ENCODE measurements at places on chromosomes 3 and 15.

DNA sequence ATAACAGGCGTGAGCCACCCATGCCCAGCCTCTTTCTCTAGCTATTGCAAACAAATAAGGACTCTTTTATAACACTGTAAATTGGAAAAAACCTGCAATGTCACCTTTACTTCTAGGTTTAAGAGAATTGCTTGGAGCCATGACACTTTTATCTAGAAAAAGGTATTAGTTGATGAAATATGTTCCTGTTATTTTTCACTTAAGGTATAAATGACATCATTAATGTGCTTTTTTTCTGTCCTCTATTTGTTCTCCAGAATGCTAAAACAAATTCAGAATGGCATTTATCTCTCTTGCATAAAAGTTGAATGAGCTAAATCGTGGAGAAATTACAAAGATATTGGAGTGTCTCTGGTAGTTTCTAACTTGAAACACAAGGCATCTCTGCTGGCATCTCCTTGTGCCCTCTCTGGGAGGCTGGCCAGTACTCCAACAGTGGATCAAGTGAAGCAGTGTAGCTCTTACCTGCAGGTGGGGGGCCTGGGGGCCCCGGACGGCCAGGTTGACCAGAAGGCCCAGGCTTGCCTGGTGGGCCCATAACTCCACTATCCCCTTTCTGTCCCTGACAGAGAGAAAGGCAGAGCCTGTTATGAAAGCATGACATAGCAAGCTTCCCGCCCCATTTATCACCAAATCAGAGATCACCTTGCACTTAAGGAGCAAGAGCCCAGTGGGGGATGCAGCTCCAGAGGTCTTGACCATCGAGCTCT is 38.6 kb downstream of the EAF1 start:
- DNase-seq, result no peak

DNA sequence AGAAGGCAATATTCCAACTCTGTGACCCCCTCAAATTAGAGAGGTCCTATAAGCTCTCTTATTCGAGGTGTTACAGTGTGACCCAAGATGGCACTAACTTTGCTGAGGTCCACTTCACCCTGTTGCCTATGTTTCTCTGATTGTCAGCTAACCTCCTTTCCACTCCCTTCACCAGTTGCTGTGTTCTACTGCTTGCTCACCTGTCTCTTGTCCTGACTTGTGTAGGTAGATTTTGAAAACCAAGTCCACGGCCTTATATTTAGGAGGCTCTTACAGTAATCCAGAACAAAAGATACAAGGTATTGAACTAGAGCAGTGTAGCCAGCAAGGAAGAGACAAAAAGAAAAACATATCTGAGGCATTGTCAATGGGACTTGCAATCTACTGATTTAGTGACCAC is 20.1 kb upstream of the GSK3B start:
- DNase-seq, result no peak

DNA sequence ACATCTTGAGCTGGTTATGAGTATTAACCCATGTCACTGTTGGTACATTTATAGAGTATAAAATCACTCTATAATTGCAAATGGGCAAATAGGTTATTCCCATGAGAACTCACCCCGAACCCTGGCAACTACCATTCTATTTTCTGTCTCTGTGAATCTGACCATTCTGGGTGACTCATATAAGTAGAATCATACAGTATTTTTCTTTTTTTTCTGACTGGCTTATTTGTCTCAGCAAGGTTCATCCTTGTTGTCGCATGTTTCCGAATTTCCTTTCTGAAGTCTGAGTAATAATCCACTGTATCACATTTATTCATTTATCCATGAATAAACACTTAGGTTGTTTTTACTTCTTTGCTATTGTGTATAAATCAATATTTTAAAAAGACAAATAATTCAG is 59.9 kb upstream of the CHRM5 start:
- no peak for DNase-seq

DNA sequence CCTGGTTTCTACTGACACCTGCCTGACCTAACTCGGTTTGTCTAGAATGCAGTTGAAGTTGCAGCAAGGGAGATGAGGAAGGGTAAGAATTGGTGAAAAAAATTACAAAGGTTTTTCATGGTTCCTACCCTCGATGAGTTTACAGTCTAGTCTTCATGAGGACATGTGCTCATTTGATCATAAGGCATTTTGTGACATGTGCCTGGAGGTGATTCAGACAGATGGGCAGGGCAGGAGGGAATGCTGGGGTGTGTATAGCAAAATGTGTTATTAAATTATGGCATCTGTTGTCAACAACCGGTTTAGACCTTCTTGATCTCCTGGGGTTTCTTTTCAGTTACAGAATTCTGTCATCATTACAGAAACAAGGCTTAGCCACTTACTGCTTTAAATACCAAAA is 101.2 kb downstream of the CACNA1D start:
- DNase-seq, result no peak

DNA sequence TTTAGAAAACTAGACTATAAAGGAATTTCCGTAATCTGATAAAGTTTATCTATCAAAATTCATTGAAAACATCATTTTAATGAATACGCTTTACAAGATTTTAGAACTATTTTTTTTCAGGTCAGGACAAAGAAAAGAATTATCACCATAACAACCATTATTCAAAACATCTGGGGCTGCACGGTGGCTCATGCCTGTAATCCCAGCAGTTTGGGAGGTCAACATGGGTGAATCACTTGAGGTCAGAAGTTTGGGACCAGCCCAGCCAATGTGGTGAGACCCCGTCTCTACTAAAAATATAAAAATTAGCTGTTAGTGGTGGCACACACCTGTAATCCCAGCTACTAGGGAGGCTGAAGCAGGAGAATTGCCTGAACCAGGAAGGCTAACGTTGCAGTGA is 260.4 kb downstream of the WNT5A start:
- no peak for DNase-seq

GRCh38 chr3:56691165-56692000 is 8.3 kb upstream of the TASOR start:
- DNase-seq, result no peak

GRCh38 chr3:192843723-192844485 is 73.8 kb downstream of the MB21D2 start:
- no peak for DNase-seq

Data from COLO829 (cell line).